ENCODE measurements at places on chromosomes 6 and 20.
A peak's percentile ranks its signal among the peaks of the same experiment; 100 is the strongest.

GRCh38 chr20:57828696-57829095, 118.9 kb upstream of the PMEPA1 start:
- no peak for DNase-seq

GRCh38 chr6:145904391-145904790, 59.8 kb downstream of the SHPRH start:
- DNase-seq, result peak; percentile 13

- no peak for DNase-seq
Measured at GRCh38 chr6:132399376-132400074, 1.8 kb downstream of the MOXD1 start.

GRCh38 chr6:39684790-39685488, 40.3 kb downstream of the KIF6 start:
- no peak for DNase-seq

- no peak for DNase-seq
Measured at GRCh38 chr6:4890191-4890590, 113.6 kb downstream of the RPP40 start.

DNA sequence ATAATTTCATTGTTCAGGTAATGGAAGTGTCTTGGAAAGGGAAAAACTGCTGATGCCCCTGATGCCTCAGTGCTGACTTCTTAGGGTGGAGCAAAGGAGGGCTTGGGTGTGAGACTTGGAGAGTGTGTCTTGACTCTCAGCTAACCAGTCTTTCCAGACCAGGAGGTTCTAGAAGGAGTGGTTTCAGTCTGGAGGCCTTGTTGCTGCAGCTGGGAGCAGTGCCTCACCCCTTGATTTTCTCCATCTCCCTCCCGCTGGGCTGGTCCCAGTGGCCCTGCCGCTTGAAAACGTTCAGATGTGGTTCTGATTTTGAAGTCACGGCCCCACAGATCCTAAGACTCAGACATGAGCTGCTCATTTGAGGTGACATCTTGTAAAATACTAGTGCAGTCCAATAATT, 5.4 kb downstream of the DSP start:
- no peak for DNase-seq

- no peak for DNase-seq
Measured at GRCh38 chr6:107353773-107354382, 105.5 kb downstream of the PDSS2 start.

- no peak for DNase-seq
Measured at GRCh38 chr6:82183642-82184282, 63.8 kb downstream of the IBTK start.

DNA sequence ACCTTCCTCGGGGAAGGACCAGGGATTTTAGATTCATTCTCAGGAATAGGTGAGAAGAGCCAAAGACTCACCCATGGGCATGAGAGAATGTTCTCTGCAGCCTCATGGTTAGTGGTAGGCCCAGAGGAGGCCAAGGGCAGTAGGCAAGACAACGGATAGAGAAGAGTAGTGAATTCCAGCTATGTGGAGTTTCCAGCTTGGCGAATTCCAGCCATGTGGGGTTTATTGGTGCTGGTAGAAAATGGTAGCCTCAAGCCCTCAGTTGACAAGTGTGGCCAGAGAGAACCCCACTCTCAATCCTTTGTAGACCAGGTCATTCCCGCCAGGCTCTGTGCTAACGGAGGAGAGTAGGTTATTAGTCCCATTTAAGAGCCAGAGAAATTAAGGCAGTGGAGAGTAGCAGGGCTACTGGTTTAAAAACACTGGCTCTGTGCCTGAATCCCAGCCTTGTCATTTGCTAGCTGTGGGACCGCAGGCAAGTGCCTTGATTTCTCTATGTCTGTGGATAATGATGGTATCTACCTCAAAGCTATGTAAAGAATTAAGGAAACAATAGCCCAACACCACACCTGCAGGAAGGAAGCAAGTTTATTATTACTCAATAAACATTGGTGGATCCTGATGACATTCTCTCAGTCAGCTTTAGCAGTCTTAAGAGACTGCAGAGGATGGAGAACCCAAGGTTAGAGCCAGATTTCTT, 2.0 kb upstream of the SLC9A8 start:
- no peak for DNase-seq

- no peak for DNase-seq
Measured at GRCh38 chr6:118494091-118494490, 54.0 kb upstream of the PLN start.

DNA sequence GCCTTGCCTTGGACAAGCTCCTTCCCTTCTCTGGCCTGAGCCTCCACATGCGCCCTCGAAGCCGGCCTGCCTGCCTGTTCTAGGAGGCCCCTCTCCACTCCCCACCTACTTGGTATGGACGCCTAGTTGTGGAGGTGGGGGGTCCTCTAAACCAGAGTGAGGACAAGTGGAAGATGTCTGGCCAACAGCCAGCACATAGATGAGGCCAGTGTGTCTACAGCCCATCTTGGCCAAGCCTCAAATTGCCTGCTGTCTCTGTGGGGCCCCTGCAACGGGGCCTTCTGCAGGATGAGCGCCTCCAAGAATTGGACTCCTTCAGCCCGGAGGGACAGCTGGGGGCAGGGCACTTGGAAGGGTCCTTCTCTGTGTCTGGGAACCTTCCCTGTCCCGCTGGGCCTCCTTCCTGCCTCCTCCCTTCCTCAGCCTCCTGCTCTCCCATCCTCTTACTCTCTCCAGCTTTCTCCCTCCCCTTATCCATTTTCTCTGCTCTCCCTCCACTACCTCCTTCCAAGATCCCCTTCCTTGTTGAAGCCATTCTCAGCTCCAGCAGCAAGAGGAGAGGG, 1.6 kb downstream of the MDFI start:
- DNase-seq, result no peak

DNA sequence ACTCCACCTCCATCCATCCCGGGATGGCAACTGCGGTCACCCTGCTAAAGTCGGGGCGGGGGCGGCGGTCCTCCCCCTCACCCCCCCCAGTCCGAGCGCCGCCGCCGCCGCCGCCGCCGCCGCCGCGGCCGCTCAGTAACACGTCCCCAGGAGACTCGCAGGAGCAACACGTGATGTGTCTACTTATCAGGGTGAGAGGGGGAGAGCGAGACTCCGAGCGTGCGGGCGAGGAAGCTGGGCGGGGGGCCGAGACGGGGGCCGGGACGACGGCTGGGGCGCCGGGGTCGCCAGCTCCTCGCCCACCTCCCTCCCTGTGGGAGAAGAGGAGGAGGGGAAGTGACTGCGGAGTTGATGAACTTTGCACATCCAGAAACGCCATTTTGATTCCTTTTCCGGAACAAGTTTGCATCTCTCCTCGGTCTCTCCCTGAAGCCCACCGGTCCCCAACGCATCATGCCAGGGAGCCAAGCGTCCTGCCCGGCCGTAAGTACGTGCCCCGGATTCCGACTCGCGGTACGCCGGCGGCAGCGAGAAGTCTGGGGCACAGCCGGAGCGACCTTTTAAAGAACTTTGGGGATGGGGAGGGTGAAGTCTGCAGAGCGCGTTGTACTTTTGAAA, at the start of gene RREB1:
RREB1 (plus strand) TSS at position 384 of the 618 bp plus-strand sequence. CDS start 73,951 bp downstream, outside the sequence.
- DNase-seq, result no peak

DNA sequence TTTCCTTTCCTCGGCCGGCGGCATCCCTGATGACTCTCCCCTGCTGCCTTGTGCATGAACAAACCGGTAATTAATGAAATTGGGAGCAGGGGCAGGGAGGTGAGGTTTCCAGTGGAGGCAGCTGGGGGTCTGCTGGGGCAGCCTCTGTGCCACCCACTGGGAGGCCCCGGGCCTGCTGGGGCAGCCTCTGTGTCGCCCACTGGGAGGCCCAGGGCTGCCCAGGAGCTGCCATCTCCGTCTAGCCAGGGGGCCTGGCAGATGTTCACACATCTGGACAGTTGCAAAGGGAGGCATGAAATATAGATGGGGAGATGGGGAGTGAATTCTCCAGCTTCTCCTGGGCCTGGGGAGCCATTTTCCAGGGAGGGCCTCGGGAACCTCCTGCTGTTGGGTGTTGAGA, 33.8 kb downstream of the TOX2 start:
- no peak for DNase-seq

DNA sequence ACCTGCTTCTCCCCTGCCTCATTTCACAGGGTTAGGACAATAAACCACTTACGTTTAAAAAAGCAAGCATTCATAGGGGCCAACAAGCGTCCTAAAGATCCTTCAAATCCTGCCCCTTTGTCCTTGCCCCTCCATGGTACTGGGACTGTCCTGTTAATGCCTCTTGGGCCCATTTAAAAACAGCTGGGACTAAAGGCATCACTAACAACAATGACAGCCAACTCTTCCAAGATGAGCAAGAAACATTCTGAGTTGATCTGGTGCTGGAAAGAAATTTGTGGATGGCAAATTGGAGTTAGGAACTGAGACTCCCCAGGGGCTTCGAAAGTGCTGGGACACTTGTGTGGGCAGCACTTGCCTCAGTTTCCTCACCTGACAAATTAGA, 93.4 kb downstream of the ZMYND8 start:
- DNase-seq, result no peak

- DNase-seq, result no peak
Measured at GRCh38 chr6:40353967-40354452, 233.2 kb downstream of the LRFN2 start.

DNA sequence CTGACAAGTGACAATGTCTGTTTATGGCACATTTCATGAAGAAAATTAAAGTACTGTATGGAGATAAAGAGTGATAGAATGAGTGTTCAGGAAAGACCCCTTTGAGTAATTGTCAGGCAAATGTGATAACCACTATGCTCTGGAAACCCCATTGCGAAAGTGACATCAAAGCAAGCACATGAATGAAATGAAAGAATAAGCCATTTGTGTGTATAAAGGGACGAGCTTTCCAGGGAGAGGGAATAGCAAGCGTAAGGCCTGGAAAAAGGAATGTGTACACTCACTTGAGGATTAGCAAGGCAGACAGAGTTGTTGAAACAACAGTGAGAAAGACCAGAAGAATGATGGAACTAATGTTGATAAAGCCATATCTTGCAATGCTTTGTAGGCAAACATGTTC, 490.0 kb downstream of the GRIK2 start:
- DNase-seq, result no peak

DNA sequence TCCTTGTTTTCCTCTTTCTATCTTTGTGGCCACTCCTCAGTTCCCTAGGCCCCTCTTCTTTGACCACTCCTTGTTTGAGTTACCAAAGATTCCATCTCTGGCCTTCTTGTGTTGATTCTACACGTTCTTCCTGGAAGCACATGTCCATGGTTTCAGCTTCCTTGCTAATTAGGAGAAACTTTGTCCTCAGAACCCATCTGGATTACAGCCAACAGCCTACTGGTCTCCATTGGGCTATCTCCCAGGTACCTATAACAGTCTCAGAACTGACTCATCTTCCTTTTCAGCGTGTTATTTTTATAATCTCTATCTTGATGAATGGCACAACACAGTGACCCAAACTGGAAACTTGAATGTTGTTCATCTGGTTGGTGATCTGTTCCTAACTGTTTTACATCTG, 17.5 kb downstream of the PTPRA start:
- no peak for DNase-seq

DNA sequence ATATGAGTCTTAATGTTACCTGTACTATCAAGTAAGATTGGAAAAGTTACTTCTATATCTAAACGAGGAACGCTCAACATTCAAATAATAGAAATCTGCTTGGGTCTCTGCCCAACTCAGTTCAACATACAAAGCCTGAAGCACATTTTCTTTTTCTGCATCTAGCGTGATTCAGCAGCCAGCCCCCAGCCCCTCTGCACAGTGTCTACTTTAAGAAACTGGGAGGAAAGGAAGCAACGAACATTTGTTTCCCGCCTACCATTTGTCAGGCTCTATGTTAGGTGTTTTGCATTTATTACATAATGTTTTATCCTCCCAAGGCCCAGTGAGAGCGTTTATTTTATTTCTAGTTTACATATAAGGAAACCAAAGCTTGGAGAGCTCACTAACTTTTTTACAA, 17.3 kb downstream of the PHACTR1 start:
- DNase-seq, result no peak

GRCh38 chr6:157741948-157742556, 81.0 kb upstream of the SNX9 start:
- DNase-seq, result no peak

DNA sequence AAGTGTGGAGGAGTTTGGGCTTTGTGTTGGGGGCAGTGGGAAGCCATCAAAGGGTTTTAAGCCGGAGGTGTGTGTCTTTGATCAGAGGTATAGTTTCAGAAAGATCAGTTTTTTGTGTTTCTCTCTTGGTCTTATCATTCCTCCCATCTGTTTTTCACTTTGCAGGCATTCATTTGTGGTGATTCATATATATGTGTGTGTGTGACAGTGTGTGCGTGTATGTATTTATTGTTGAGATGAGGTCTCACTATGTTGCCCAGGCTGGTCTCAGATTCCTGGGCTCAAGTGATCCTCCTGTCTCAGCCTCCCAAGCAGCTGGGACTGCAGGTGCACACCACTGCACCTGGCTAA, 11.1 kb upstream of the SERINC3 start:
- DNase-seq, result no peak

- DNase-seq, result no peak
Measured at GRCh38 chr6:82380566-82381185, 17.1 kb downstream of the TPBG start.

DNA sequence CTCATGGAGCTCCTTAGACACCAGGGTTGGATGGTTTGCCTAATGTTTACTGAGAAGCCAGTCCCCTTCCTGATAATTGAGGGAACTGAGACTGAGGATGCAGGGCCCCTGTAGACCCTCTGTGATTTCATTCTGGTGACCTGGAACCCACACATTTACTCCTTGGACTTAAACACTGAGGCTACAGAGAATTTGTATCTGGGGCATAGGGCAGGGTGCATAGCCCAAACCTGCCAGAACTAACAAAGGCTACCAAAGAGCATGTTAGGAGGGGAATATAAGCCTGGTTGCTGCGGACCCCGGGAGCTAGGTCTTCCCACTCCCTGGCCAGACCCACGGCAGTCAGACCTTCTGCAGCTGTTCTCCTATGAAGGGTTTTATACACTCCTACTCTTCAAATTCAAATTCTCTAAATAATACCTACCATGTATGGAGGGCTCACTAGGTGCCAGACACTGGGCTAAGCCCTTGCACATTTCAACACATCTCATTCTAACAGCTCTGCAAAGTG, 19.7 kb downstream of the DAAM2 start:
- DNase-seq, result no peak

DNA sequence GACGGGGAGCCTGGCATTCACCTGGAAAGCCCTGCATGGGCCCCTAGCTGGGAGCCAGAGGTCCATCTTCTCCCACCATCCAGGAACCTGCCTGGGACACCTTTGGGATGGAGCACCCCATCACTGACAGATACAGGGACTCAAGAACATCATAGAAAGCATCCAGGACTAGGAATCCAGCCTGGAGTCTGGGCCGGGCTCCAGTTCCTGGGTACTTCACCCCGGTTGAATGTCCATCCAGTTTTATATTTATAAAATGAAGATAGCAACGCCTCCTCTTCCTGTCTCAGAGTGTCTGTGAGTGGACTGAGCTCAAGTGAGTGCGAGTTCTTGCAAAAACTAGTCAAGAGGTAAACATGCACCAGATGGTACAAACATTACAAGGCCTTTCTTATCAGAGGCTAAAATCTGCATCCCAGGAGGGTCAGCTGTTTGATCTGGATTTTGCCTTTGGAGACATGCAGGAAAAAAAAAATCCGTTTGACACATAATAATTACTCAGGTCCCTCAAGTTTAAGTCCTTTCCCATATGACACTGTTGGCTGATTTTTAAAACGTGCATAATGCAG, 27.4 kb downstream of the ZC3H12D start:
- DNase-seq, result no peak

Measured in GM12878 (cell line).